ENCODE measurements at places on chromosomes 12 and 14.
A peak's percentile ranks its signal among the peaks of the same experiment; 100 is the strongest.

GRCh38 chr12:63668028-63668799, at the start of gene DPY19L2:
TSS of gene DPY19L2 (minus strand) at chr12:63668493. CDS start at chr12:63668393, 100 bp downstream.
- peak; percentile 58 for DNase-seq

DNA sequence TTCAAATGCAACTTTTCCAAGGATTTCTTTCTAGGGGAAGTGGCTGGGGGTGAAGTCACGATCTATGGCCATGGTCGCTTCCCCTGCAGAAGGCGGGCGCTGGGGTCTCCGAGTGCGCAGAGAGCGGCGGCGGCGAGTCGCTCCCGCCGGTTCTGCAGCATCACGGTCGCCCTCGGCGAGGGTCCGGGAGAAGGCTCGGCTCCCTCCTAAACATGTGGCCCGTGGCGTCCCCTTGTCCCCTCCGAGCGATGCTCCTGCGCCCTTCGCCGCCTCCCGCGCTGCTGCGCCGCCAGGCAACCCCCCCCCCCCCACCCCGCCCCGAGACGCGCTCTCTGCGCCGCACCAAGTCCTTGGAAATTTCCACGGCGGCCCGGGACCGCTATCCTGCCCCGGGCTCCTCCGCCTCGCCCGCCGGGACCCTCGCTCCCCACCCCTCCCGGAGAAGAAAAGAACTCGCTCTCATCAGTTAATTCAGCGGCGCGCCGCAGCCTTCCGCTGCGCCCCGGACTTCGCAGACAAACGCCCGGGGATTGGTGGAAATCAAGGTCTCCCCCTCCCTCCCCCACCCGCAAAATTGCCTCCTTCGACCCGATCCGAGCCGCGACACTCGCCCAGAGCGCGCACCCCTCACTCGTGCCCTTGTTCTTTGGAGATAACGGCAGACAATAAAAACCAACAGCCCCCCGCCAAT, at the start of gene ST8SIA1:
TSS of gene ST8SIA1 (minus strand) at position 298 of the 691 bp plus-strand sequence. CDS start 475 bp downstream, outside the sequence.
- DNase-seq: peak; percentile 49

DNA sequence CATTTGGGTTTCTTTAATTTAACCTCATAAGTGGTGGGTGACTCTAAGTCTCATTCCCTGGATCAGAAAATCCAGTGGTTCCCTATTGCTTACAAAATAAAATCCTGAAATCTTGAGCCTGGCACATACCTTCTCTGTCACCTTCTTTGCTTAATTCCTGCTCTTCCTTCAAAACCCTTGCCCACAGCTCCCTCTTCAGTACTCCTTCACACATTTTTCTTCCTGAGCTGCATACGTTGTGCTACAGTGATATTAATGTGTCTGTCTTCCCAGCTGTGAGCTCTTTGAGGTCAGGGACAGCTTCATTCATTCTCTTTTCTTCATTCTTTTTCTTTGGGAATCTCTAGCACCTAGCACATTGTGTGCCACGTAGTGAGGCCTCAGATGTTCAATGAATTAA, 9.5 kb downstream of the TSPAN11 start:
- DNase-seq: no peak

DNA sequence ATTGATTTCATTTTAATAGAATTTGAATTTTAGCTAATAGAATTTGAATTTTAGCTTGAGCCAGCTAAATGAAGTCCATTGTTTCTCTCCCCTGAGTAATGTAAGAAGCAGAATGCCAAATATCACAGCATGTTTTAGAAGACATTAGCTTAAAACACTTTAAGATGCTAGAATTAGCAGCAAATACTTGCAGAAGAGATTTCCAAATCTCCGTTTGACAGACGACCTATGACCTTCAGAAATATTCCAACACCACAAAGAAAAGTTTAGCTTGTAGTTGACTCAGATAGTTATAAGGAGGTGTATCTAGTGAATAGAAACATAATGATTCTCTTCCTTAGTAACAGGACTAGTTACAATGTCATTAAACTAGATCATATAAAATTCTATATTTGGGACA, 51.7 kb upstream of the MYF6 start:
- DNase-seq: no peak

GRCh38 chr12:31832740-31833729, 104.2 kb upstream of the AMN1 start:
- no peak for DNase-seq

DNA sequence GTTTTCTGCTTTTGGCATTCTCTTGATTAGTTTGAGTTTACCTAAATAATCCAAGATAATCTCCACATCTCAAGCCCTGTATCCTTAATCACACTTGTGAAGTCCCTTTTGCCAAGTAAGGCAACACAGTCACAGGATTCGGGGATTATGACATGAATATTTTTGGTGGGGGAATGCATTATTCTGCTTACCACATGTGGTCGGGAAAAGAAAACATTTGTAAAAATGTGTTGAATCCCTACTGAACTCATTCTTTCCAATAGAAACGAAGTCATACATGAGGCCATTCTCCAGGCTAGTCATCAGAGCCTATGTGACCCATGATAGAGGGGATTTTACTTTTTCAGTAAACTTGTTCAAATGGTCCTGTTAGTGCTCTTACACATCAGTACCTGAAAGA, 58.5 kb upstream of the PRICKLE1 start:
- DNase-seq: no peak

- DNase-seq: no peak
These were observed 147.1 kb upstream of the PLEKHA5 start for GRCh38 chr12:18982226-18982949.

- DNase-seq: no peak
These were observed 61.7 kb downstream of the KIF26A start for GRCh38 chr14:104200106-104200505.

DNA sequence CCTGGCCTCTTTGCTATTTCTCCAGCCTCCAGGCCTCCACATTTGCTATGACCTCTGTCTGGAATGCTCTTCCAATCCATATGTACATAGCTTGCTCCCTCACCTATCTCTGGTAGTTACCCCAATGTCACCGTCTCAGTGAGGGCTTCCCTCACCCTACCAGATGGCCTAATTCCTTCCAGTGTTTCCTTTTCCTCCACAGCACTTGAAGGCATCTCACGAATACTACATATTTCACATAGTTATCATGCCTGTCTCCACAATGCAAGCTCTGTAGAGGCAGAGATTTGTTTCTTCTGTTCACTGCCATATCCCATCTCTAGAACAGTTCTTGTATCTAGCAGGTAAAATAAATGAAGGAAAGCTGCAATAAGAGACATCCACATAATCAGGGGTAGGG, 21.3 kb upstream of the HSP90B1 start:
- DNase-seq: no peak

DNA sequence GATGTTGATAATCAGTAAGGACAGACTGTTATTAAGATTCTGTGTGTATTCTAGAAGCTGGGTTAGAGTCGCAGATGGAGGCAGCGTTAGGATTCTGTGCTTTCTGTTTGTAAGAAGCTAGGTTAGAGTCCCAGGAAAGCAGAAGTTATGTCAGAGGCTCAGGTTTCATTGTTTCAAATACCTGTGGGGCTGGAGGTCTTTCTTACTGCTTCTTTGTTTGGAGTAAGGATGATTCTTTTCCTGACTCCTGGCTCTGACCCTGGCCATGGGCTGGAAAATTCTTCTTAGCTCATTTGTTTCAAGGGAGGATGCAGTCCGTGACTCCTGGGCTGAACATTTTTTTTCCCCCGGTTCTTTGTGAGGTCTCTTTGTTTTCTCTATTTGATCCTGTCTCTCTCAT, 5.2 kb downstream of the MUCL1 start:
- DNase-seq: no peak

DNA sequence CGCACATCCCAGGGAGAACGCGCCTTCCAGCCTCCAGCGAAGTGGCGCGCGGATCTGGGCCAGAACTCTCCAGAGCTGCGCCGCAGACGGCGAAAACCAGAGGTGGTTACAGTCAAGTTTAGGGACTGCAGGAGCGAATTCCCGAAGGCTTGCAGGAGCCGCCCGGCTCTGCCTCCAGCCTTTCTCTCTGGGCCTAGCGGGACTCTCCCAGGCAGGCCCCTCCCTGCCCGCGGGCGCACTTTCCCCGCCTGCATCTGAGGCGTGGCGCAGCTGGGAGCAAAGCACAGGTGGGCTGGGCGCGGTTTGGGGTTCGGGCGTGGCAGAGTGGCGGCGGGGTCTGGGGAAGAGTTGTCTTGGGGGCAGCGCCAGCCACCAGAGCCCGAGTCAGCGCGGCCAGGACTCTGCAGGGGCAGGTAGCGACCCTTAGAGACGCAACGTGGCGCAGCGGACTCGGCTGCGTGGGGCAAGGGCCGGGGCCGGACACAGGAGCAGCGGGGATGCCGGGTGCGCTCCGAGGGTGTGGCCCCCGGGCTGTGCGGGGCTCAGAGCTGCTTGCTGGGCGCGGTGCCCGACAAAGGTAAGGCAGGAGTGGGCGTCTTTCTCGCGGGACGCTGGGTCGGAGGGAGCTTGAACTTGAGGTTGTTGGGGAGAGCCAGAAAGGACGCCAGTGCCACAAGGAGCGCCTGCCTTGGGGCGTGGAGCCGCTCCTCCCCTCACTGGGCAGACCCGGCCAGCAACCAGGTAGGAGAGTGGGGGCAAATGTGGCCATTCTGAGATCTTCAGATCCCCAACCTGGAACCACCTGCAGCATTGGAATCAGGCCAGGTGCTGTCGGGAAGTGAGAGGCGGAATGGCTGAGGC, 1126.0 kb downstream of the AACS start:
- DNase-seq: no peak

- DNase-seq: no peak
These were observed 54.5 kb downstream of the TRPV4 start for GRCh38 chr12:109778684-109779083.

GRCh38 chr14:89470401-89470800, 53.4 kb upstream of the FOXN3 start:
- DNase-seq: no peak

All from hippocampal formation (tissue), 2 donors.